ENCODE measurements at places on chromosomes 1 and 21.

- no peak for DNase-seq
Observed at GRCh38 chr1:58045094-58045705, 501.3 kb downstream of the OMA1 start.

GRCh38 chr21:21297211-21297610, 299.0 kb downstream of the NCAM2 start:
- no peak for DNase-seq

- DNase-seq, result no peak
Observed at GRCh38 chr1:52041551-52042185, 8.1 kb upstream of the KTI12 start.

GRCh38 chr1:65729259-65729658, 63.4 kb upstream of the PDE4B start:
- DNase-seq, result no peak

DNA sequence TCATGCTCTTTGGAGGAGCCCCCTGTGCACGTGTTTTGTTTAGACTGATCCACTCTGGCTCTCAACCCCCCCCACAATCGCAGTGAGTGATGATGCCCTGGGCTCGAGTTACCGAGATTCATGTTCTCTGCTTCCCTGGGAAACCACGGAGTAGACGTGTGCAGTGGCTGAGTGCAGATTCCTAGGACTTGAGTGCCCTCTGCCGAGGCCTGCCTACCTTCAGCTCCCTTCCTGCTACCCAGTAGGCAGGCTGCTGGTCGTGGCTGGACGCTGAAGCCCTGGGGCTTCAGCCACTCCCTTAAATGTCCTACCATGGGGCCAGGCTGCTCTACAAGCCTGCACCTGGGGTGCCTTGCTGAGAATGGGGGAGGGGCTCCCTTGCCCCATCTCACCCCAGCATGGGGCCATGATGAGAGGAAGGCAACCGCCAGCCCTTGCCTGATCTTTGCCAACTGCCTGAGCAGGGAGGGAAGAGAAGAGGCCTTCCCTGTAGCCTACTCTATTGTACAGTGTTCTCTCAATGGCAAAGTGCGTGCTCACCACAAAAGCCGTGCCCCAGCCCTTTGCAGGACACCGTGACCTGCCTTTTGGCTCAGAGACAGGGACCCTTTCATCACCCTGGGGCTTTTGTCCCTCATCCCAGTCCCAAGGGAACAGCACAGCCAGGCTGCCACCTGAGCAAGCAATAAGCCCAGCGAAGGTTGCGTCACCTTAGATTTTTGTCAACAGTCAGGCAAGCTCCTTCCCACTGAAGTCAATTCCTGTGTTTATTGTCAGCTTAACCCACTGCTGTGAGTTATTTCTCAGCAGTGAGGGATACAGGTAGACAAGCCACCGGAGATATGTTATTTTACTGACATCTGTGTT, 4.1 kb upstream of the GRIK3 start:
- no peak for DNase-seq

DNA sequence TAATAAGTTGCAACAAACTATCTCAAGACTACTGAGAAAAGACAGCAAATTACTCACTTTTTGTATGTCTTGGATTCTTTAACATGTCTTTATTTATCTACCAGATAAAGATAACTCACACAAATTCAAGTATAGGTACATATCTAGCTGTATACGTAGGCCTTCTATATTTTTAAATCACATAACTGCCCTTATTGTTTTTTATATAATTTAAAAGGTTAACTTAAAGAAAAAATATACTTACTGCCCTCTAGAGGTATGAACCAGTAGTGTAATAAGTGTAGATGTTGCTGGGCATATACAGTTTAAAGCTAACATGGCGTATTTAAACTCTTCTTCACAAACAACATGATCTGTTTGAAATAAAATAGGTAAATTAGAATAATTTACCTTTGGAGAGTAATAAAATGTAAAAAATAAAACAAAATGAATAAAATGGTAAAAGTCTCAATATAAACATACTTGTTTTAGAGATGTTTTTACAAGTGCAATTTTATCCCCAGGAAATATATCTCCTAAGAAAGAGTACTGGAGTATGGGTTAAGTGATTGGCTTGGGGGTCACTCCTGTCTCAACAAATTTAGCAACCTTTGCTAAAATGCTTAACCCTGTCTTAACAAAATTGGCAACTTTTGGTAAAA, 235.2 kb downstream of the KCNT2 start:
- no peak for DNase-seq

- DNase-seq, result no peak
Observed at GRCh38 chr1:57966751-57967406, 543.0 kb upstream of the DAB1 start.

GRCh38 chr1:5623399-5623798, 368.8 kb downstream of the NPHP4 start:
- DNase-seq, result no peak

DNA sequence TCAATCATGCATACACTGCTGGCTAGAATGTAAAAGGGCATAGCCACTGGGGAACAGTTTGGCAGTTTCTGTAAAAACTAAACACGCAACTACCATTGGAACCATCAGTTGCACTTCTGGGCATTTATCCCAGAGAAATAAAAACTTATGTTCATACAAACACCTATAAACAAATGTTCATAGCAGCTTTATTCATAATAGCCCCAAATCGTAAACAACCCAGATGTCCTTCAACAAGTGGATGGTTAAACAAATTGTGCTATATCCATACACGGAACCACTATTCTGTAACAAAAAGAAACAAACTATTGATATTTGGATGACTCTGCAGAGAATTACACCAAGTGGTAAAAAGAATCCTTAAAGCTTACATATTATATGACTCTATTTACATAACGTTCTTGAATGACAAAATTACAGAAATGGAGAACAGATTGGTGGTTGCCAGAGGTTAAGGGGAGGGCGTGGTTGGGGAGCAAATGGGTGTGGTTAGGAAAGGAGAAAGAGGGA, 22.8 kb downstream of the LACTBL1 start:
- DNase-seq, result no peak

DNA sequence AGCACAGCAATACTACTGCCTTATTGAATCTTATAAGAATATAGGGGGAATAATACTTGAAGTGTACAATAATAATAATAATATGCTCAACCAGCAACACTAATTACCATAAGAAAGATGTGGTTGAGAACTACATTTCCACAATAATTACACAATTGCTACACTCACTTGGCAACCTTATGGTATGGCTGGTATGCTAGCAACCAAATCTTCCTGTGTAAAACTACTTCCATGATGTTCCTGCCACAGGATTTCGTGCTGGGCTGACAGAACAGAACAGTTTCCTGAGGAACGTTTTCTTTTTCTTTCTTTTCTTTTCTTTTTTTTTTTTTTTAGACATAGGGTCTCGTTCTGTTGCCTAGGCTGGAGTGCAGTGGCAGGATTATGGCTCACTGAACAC, 50.6 kb downstream of the KIF26B start:
- no peak for DNase-seq

- no peak for DNase-seq
Observed at GRCh38 chr1:183303323-183303645, 114.9 kb downstream of the NMNAT2 start.

- DNase-seq, result no peak
Observed at GRCh38 chr1:7609311-7609994, 161.6 kb upstream of the VAMP3 start.

- no peak for DNase-seq
Observed at GRCh38 chr21:29640080-29640508, 299.7 kb downstream of the GRIK1 start.

GRCh38 chr21:46187814-46188213, 3.6 kb upstream of the SPATC1L start:
- DNase-seq, result no peak

DNA sequence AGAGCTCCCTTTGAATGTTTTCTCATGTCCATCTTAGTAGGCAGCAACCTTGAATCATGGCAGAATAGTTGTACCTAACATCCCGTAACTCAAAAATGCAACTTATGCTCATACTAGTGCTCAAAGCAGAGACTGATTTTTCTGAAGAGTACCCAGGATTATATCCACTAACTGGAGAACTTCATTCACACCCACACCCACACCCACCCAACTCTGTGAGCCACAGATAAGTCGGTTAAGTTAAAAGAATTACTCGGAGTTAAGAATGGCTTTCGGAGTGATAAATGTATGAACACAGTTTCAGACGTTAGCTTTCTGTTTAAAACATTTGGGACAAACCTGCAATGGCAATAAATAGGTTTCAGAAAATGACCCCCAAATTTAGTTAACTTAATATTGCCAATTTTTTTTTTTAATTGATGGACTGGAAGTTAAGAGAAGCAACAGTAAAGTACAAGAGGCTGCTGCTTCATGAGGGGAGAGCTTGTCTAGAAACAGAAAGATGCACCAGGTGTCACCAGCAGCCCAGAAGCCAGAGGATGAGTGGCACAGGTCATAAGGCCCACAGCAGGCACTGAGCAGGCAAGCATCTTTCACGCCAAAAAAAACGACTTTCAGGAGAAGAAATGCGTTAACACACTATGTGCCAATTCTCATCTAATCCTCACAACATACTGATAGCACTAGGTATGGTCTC, 48.4 kb upstream of the C1orf198 start:
- no peak for DNase-seq

- no peak for DNase-seq
Observed at GRCh38 chr1:89966656-89967055, 28.3 kb upstream of the ZNF326 start.

DNA sequence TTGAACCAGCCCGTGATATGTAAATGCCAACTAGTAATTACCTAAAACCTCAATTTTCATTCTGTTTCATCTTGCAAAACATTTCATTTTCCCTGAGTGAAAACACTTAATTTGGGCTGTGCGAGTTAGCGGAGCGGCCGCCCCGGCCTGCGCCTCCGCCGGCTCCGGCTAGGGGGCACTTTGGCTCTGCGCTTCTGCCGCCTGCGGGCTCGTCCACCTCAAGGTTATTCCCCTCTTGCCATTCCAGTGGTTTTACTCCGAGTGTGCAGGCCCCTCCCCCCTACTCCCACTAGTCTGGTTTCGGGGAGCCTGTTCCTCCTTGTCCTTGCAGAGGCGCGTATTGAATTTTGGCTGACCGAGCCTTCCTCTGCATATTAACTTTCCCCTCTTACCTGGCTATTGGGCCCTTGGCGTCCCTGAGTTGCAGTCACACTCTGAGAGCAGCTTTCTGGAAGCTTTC, 55.6 kb downstream of the PEX14 start:
- DNase-seq, result no peak

DNA sequence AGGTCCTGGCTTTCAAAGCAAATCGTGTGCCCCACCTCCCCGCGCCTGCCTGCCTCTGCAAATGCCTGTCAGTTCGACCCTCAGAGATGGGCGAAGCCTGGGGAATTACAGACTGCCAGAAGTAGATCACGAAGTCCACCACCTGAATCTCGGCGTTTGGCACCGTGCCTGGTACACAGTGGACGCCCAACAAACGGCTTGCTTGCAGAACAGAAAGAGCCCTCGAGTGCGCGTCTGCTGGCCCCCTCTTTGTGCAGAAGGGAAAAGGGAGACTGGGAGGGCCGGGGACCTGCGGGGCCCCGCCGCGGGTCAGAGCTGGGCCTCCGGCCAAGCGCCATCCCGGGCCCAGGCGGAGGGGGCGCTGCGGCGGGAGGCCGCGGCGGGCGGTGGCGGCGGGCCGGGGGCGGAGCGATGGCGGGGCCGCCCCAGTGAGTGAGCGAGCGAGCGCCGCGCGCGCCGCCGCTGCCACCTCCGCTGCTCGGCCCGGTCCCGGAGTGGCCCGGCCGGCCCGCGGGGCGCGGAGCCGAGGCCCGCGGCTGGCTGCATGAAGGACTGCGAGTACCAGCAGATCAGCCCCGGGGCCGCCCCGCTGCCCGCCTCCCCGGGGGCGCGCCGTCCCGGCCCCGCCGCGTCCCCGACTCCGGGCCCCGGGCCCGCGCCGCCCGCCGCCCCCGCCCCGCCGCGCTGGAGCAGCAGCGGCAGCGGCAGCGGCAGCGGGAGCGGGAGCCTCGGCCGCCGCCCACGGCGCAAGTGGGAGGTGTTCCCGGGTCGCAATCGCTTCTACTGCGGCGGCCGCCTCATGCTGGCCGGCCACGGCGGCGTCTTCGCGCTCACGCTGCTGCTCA, at the start of gene ZDHHC18:
TSS of gene ZDHHC18 (plus strand) at position 428 of the 845 bp plus-strand sequence. CDS start at position 545, 117 bp downstream.
- DNase-seq, result peak; percentile 65

DNA sequence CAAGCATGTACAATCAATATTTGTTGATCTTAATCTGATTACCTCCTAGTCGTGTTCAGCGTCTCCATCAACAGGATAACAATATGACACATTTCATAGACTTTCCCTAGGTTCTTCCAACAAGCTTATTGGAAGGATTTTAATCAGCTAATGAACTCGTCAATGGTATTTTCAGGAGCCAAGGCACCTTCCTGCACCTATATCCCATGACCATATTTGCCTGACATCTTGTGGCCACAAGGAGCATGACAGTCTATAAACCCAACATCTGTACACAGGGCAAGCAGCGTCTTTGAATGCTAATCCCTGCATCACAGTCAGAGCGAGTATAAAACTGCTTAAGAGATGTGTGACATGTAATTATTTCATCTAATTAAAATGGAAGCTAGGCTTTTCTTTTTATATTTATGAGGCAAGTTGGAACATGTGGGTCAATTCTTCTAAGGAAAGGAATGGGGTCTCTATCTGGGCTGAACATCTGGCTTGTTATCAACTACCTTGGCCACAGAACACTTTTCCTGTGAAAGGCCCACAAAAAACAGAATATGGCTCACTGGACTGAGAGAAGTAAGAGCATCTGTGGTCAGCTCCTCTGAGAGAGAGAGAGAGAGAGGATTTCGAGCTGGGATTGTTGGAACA, 388.8 kb downstream of the NTNG1 start:
- no peak for DNase-seq

DNA sequence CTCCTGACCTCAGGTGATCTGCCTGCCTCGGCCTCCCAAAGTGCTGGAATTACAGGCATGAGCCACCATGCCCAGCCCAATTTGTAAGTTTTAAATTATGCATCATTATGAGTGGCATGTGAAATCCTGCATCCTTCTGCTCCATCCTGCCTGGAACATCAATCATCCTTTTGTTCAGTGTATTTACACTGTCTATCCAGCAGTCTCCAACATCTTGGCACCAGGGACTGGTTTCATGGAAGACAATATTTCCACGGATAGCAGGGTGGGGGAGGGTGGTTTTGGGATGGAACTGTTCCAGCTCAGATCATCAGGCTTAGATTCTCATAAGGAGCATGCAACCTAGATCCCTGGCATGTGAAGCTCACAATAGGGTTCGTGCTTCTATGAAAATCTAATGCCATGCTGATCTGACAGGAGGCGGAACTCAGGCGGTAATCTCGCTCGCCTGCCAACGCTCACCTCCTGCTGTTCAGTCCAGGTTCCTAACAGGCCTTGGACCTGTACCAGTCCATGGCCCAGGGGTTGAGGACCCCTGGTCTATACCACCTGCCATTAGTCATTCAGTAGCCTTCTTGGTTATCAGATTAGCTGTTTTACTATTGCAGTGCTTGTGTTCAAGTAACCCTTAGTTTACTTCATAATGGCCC, 22.2 kb upstream of the TCEA3 start:
- DNase-seq, result no peak

GRCh38 chr1:243488459-243489157, 232.8 kb downstream of the SDCCAG8 start:
- no peak for DNase-seq
